ENCODE measurements at places on chromosomes 1 and 21.
A peak's percentile ranks its signal among the peaks of the same experiment; 100 is the strongest.

- no peak for DNase-seq
Observed at GRCh38 chr1:31900790-31901189, 37.4 kb downstream of the PTP4A2 start.

DNA sequence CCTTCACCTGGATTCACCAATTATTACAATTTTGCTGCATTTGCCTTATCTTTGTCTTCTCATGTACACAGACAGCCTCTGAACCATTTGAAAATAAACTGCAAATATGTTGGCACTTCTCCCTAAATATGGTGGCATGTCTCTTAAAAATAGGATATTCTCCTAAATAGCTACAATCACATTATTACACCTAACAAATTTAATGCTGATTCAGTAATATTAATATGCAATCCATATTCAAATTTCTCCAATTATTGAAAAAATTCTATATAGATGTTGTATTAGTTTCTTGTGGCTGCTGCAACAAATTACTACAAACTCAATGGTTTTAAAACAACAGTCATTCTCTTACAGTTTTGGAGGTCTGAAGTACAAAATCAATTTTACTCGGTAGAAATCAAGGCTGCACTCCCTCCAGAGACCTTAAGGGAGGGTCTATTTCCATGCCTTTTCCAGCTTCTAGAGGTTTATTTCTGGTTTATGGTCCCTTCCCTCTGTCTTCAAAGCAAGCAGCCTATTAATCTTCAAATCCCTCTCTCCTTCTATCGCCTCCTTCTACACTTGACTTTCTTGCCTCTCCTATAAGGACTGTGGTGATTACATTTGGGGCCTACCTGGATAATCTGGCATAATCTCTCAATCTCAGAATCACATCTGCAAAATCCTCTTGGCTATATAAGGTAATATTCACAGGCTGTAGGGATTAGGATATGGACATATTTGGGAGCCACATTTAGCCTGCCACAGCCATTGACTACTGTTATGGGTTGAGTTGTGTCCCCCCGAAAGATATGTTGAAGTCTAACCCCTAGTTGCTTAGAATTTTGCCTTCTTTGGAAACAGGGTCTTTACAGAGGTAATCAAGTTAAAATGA, 52.5 kb upstream of the BOLA1 start:
- DNase-seq = no peak

- DNase-seq = no peak
Observed at GRCh38 chr1:3743421-3743820, 8.8 kb upstream of the CCDC27 start.

DNA sequence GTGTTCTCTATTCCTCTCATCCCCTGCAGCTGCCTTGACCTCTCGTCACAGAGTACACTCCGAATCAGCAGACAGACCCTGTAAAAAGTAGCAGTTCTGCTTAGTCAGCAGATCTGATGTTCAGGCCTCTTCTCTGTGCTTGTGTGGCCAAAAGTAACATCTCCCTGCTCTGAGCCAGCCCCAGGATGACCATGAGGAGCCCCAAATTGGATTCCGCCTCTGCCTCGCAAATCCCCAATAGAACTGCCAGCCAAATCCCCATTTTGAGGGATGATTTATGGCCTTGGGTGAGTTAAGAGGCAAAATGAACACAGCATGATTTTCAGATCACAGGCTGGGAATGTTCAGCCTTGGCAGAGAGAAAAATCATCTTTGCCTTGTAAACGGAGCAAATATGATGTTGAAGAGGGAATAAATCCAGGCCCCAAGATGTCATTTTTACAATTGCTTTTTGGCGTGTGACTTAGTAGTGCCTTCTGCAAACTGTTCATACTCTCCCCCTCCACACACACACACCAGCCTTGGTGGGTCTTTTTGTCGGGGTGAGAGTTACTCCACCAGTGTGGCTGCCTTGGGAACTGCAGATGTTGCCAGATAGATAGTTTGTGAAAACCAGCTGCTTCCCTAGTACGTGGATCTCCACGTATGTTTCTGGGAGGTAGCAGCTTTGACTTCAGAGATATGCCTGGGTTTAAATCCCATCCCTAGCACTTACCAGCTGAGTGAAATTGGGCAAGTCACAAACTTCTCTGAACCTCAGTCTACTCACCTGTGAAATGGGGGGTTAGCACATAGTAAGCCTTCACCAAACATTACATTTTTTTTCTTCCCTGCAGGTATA, 77.8 kb downstream of the MAN1C1 start:
- no peak for DNase-seq

GRCh38 chr1:164649146-164649545, 90.2 kb downstream of the PBX1 start:
- DNase-seq = no peak

- DNase-seq = peak; percentile 81
Observed at GRCh38 chr1:26321315-26322041, 3.7 kb downstream of the CD52 start.
